Cardiac muscle cell (in vitro differentiated cells and primary cell): ENCODE measurements at places on chromosomes 12 and 14. TPM values are rescaled to one million over a fixed set of nuclear protein-coding genes. Genes with fewer than 3 reads are reported as not detected.
A peak's percentile ranks its signal among the peaks of the same experiment; 100 is the strongest.

DNA sequence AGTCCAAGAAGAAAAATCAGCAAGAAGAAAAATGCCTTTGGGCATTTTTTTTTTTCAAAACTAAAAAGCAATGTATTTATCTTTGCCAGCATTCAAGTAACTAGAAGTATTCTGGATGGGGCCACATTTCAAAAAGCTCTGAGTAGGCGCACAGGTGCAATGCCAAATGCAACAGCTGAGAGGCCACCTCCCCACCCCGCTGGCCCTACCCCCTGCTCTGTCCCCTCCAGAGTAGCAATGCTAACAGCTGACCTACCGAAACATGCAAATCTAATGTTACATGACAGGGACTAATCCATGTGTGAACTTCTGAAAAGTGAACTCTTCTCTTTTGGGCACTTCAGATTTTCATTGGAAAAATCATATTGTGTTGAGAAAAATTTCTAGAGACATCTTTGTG lies 153.7 kb upstream of the SLC38A2 start:
- H3K27me3 ChIP-seq, result no peaks in the 10 kb centered on the region
- no peaks in the 10 kb centered on the region for H3K36me3 ChIP-seq
- DNase-seq, result no peak
- no peak overlapping the region for H3K4me3 ChIP-seq
- no peak overlapping the region for H3K27ac ChIP-seq
- peaks cover 17% of the 10 kb centered on the region for H3K4me1 ChIP-seq

DNA sequence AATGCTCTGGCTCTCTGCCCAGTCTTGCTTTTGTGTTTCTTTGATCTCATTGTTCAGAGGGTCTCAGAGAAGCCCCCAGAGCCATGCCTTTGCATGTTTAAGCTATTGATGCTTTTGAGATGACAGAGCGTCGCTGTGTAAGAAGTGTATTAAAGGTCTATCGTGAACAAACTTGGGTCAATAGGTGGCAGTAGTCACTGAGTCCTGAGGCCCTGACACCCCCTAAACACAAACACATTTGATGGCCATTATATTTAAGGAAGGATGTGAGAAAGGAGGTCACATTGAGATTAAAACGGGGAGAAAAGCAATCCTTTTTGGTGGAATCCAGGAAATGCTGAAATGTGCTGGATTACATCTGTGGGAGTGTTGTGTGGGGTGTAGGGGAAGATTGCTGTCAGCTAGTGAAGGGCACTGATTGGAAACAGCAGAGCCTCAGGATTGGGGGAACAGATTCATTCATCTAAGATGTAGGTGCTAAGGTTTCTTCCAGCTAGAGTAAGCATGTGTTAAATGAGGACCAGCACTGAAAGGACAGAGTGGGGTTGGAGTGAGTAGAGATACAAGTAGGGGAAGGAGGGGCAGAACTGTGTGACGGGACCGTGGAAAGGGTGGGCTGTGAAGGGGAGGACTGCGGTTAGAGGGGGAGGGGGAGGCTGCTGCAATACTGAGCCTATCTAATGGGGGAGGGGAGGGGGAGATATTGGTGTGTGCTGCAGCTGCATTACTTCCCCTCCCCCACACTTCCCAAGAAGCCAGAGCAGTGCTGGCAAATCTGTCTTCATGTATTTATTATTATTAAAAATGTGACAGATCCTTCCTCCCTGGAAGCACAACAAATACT lies 12.7 kb downstream of the NGDN start:
- no peak overlapping the region for H3K27ac ChIP-seq
- peaks cover 9% of the 10 kb centered on the region for H3K36me3 ChIP-seq
- no peak for DNase-seq
- no peak overlapping the region for H3K4me3 ChIP-seq
- no peaks in the 10 kb centered on the region for H3K4me1 ChIP-seq

GRCh38 chr12:53208877-53209463 lies 1.9 kb upstream of the ITGB7 start:
- H3K36me3 ChIP-seq, result peaks cover 4% of the 10 kb centered on the region
- H3K4me3 ChIP-seq, result no peak overlapping the region
- DNase-seq, result no peak
- no peak overlapping the region for H3K27ac ChIP-seq
- H3K27me3 ChIP-seq, result no peaks in the 10 kb centered on the region

DNA sequence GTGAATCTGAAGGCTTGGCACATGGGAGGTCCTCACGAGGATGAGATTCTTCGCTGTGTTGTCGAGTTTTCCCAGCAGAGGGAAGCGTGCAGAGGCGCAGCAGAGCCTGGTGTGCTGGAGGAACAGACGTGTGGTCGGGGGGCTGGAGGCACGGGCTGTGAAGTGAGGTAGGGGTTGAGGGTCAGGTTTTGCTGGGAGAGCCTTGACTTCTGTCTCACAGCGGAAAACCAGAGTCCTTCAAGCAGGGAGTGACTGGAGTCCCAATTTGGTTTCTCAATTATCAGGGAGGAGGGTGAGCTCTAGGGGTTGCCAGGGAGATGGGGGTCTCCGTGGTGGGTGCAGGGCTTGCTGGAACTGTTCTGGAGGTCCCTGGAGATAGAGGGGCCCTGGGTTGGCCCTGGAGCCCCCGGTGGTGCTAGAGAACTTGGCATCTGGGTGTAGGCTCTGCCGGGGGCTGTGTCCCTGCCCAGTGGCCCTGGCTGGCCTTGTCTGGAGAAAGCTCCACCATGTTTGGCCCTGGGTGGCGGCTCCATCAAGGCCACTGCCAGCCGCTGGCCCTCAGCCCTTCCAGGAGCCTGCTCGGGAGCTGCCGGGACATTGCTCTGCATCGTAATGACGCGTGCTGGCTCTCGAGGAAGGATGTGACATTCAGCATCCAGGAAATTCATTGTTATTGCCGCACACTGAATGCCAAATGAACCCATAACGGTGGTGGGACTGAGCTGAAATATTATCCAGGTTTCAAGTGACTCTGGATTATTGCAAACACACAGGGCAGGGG lies 215.7 kb downstream of the KIF26A start:
- DNase-seq, result no peak
- no peak overlapping the region for H3K27ac ChIP-seq
- H3K27me3 ChIP-seq, result no peaks in the 10 kb centered on the region
- no peak overlapping the region for H3K4me3 ChIP-seq
- H3K4me1 ChIP-seq, result no peaks in the 10 kb centered on the region

GRCh38 chr12:121799842-121800693 lies 3.7 kb upstream of the SETD1B start:
- DNase-seq, result peak; percentile 93
- peak overlapping the region; percentile 89 for H3K4me3 ChIP-seq
- no peaks in the 10 kb centered on the region for H3K27me3 ChIP-seq

DNA sequence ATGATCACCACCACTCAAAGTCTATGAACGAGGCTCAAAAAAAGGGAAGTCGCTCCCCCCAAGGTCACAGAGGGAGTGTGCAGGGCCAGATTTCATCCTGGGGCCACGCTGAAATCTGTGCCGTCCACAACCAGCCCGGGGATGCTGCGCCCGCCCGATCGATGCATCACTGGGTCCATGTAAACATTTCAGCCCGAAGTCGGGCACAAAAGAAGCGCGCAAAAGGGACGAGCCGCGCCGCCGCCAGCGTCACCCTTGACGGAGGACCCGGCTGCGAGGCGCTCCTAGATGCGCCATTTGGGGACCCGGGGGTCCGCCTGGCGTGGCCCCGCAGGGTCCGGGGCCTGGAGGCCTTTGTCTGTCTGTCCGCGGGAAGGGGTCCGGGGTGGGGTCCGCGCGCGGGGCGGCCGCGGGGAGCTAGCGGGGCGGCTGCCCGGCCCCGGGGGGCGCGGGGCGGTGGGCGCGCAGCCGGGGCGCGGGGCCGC lies 503 bp downstream of the FBXO21 start:
- no peak overlapping the region for H3K27ac ChIP-seq
- peak; percentile 21 for DNase-seq
- peaks cover 20% of the 10 kb centered on the region for H3K36me3 ChIP-seq
- peak overlapping the region; percentile 83 for H3K4me3 ChIP-seq
- H3K4me1 ChIP-seq, result peaks cover 4% of the 10 kb centered on the region

- H3K27ac ChIP-seq, result no peak overlapping the region
- no peak for DNase-seq
- H3K36me3 ChIP-seq, result no peaks in the 10 kb centered on the region
- H3K27me3 ChIP-seq, result no peaks in the 10 kb centered on the region
These were observed 16.7 kb downstream of the OSBPL8 start for GRCh38 chr12:76542908-76543307.

GRCh38 chr14:52125885-52126284 lies 57.0 kb upstream of the NID2 start:
- H3K4me1 ChIP-seq, result peaks cover 22% of the 10 kb centered on the region
- DNase-seq, result peak; percentile 39
- H3K27me3 ChIP-seq, result no peaks in the 10 kb centered on the region
- no peaks in the 10 kb centered on the region for H3K36me3 ChIP-seq
- H3K27ac ChIP-seq, result peak overlapping the region; percentile 40

DNA sequence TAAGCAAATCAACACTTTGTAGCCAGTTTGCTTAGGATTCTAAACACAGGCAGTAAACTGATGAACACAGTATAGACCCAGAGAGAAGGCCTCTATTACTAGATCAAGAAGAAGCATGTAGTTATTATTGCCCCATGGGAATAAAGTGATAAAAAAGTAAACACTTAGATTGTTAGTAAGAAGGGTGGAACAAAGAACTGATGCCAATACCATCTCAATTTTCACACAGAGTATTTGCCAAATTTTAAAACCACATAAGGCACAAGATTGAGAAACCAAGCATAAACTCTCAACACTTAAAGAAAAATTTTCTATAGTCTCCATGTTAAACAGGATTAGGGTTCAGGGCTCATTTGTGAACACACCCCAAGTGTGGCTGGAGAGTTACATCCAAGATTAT lies 77.0 kb upstream of the SYT1 start:
- DNase-seq, result no peak
- no peak overlapping the region for H3K4me3 ChIP-seq
- H3K36me3 ChIP-seq, result no peaks in the 10 kb centered on the region

DNA sequence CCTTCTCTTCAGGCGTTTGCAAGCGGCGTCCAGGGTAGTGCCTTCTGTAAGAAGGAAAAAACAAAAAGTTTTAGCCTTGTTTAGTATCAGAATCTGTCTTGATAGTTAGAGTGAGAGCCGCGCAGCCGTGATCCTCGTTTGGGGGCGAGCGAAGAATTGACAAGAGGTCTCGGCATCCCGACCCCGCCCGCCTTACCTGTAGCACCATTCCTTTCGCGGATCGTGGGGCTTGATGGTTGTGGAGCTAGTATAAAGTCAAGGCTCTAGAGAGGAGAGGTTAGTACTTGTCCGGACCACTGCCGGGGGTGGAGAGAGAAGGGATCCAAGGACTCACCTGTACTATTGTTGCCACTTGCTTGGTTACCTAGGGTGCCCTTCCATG lies 494 bp downstream of the TMTC3 start:
- peaks cover 2% of the 10 kb centered on the region for H3K4me1 ChIP-seq
- H3K27ac ChIP-seq, result peak overlapping the region; percentile 12
- H3K4me3 ChIP-seq, result peak overlapping the region; percentile 81
- H3K36me3 ChIP-seq, result no peaks in the 10 kb centered on the region
- no peak for DNase-seq

GRCh38 chr14:98189511-98189910 lies 1082.5 kb downstream of the BCL11B start:
- H3K36me3 ChIP-seq, result no peaks in the 10 kb centered on the region
- no peaks in the 10 kb centered on the region for H3K27me3 ChIP-seq
- H3K27ac ChIP-seq, result no peak overlapping the region

GRCh38 chr12:74980510-74980909 lies 229.1 kb downstream of the KCNC2 start:
- no peaks in the 10 kb centered on the region for H3K4me1 ChIP-seq

GRCh38 chr12:118271770-118272417 lies 100.8 kb downstream of the TAOK3 start:
- no peak overlapping the region for H3K27ac ChIP-seq
- H3K27me3 ChIP-seq, result no peaks in the 10 kb centered on the region
- no peaks in the 10 kb centered on the region for H3K36me3 ChIP-seq
- DNase-seq, result no peak

DNA sequence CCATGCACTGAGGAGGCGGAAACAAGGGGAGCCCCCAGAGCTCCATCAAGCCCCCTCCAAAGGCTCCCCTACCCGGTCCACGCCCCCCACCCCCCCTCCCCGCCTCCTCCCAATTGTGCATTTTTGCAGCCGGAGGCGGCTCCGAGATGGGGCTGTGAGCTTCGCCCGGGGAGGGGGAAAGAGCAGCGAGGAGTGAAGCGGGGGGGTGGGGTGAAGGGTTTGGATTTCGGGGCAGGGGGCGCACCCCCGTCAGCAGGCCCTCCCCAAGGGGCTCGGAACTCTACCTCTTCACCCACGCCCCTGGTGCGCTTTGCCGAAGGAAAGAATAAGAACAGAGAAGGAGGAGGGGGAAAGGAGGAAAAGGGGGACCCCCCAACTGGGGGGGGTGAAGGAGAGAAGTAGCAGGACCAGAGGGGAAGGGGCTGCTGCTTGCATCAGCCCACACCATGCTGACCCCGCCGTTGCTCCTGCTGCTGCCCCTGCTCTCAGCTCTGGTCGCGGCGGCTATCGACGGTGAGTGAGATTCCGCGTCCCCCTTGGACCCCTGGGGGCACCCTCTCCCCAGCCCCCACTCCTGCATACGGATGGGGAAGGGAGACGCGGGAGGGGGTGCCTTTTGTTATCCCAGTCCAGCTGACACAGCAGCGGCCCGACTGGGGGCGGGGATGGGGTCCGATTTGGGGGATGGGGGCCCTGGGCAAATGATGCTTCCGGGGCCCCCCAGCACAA lies 400 bp downstream of the LRP1 start:
- no peak overlapping the region for H3K27ac ChIP-seq
- H3K4me1 ChIP-seq, result peaks cover 33% of the 10 kb centered on the region
- H3K27me3 ChIP-seq, result no peaks in the 10 kb centered on the region
- H3K4me3 ChIP-seq, result peak overlapping the region; percentile 84

- no peak overlapping the region for H3K4me3 ChIP-seq
- H3K27me3 ChIP-seq, result no peaks in the 10 kb centered on the region
- no peak for DNase-seq
- H3K27ac ChIP-seq, result no peak overlapping the region
- H3K36me3 ChIP-seq, result no peaks in the 10 kb centered on the region
- H3K4me1 ChIP-seq, result no peaks in the 10 kb centered on the region
These were observed 52.3 kb upstream of the ABCC9 start for GRCh38 chr12:21993438-21993981.

Gene TTC9
- total RNA-seq, result 1.3 and 2.0 TPM in 2 replicates

Gene KCNK10
- total RNA-seq, result not detected in 2 replicates

Gene TMEM132D
- total RNA-seq, result 0.03 TPM in 1 of 2 replicates, not detected in the other

Gene TCTN2
- total RNA-seq, result 5.8 and 7.5 TPM in 2 replicates

Gene BRI3BP
- total RNA-seq, result 3.5 and 7.5 TPM in 2 replicates
